Immature natural killer cell (primary cell): ENCODE measurements at places on chromosomes 13 and 19.

DNA sequence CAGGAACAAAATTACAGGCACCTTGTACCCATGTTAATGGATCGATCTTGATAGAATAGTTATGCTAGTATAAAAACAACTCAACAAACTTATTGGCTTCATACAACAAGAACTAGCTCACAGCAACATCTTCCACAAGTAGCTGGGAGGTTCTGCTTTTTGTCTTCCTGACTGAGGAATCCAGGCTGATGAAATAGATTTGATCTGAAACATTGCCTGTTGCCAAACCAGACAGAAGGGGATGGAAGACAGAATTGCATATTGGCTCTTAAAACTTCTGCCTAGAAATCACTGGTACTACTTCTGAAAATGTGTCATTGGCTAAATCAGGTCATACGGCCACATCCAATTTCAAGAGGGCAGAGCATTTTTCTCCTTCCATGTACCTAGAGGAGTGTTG is 267.3 kb downstream of the RFC3 start:
- no peak for DNase-seq

- no peak for DNase-seq
These were observed 4.3 kb downstream of the HPN start for GRCh38 chr19:35045667-35046300.

GRCh38 chr13:49641801-49642291 is 13.5 kb downstream of the ARL11 start:
- DNase-seq, result no peak

DNA sequence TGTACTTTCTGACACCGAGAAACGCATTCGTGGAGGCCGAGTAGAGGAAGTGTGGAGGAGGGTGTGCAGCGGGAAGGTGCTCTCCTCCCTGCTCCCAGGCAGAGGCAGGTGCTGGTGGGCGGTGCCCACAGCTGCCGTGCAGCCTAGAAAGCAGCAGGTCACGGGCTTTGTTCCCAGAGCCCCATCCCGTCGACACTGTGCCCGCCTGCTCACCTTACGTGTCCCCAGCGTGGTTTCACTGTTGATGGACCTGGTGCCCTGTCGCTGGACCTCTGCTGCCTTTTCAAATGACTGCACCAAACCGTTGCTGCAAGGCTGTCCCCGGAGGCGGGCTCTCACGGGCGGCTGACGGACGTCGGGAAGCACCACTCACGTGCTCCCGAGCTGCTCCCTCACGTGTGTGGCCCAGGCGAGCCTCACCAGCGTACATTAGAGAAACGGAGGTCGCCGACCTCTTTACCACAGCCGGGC is 20.8 kb downstream of the PLEKHJ1 start:
- no peak for DNase-seq

DNA sequence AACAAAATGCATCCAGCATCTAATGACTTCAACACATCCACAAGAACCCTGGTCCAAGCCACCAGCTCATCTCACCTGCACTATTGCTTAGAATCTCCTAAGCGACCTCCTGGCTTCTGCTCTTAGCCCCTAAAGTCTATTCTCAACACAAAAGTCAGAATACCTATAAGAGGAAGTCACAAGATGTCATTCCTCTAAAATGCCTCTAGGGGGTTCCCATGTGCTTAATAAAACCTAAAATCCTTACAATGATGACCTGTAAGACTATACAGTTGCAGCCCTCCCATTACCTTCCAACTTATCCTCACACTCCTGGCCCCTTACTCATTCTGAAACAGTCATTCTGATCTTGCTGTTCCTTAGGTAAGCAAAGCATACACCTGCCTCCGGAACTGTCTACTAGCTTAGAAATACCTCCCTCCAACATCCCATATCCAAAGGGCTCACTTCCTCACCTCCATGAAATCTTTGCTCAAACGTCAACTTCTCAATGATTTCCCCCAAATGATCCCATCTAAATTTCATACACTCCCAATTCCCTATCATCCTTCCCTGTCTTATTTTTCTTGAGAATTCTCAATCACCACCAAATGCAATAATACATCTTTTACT is 10.0 kb downstream of the ATP7B start:
- peak; percentile 41 for DNase-seq

DNA sequence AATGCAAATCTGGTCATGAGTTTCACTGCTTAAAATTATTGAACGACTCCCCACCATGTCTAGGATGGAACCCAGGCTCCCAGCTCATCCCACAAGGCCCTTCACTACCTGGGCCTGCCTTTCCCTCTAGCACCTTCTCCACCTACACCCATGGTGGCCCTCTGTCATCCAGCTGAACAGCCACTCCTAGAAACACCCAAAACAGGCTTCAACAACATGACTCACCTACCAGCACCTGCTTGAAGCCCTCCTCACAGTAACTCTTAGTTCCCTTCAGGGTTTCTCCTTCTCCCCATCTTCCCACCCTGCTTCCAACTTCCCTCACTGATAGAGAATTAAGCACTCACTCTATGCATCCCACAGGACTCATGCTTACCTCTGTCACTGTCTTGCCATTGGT is 6.6 kb upstream of the IGFL2 start:
- no peak for DNase-seq

- DNase-seq, result no peak
These were observed 508.8 kb upstream of the GPC6 start for GRCh38 chr13:92717857-92718256.

DNA sequence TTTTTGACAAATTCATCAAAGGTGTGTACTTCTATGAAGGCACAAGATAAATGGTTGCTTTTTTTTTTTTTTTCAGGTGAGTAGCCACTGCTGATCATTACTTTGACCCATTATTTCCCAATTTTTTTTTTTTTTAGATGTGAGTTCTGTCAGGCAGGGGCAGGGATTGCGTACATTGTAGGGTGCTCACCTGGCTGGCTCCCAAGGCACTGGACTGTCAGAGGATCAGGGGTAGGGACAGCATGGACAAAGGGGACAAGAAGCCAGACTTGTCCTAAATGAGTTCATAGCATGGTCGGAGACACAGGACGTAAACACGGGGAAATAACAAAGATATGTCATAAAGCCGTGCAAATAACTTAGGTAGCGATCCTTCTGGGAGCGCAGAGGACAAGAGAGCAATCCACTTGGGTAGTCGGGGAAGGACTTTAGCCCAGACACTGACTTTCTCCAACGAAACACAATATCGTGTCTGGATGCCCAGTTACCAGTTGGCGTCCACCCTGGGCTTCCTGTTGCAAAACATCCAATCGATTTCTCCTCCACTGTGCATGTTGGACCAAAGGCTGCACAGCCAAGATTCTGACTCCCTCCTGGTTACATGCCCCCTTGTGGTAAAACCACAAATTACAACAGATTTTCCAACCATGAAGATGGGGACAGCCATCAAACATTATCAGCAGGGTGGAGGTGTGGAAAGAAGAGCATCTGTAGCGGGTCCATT is 27.5 kb upstream of the KATNAL1 start:
- peak; percentile 44 for DNase-seq

DNA sequence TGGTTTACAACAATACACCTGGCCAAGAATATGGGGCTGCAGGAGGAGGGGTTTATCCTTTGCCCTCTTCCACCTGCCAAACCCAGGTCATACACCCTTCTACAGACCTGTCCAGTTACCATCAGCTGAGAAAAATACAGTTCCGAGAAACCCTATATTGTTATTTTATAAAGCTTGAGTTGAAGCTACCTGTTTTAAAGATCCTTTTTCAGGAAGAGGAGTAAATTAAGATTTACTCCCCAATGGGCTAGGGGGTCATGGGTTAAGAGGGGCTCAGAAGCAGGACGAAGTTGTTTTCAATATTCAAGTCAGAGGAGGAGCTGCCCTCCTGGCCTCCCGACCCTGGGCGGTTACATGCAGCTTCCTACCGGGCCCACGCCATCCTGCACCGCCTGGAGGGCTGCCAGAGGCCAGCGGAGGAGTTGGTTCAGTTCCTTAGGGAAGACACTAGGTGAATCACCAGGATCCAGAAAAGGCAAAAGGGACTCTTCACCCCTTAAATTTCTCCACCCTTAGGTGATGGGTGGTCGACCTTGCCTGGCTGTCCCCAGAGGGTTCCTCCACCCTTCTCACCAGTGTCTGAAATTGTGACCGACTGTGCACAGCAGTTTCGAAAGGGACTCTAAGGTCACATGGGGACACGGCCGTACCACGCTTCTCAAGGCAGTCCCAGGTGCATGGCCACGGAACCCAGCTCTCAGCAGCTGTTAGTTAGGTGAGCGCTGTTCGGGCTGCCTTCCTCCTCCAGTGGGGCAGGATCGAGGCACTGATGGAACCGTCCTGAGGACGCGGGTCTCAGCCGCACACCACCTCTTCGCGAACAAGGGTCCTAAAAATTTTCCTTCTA is 1.2 kb downstream of the GJB2 start:
- DNase-seq, result no peak

DNA sequence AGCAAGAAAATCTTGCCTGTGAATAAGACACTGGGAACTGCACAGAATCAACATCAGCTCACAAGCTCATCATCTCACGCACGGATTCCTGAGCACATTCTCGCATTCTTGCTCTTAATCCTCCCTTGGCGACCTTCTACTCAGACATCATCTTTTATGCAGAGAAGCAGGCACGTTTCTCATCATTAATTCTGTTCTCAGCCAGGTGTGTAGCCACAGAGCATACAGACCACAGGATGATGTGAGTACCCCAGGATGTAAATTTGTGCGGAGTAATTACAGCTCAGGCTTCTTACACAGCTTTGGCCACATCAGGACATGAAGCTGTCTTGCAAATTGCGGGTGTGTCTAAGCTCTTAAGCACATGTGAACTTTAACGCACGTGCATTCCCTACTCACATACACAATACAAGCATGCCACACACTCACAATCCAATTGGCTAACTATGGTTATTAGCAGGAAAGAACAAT is 36.5 kb upstream of the SACS start:
- no peak for DNase-seq

- DNase-seq, result peak; percentile 81
These were observed at the start of gene KANK2 for GRCh38 chr19:11197291-11198174. KANK2 (minus strand) TSS chr19:11197545; CDS start chr19:11194511, 3,034 bp downstream.

GRCh38 chr13:57763689-57764088 is 132.1 kb downstream of the PCDH17 start:
- DNase-seq, result no peak

DNA sequence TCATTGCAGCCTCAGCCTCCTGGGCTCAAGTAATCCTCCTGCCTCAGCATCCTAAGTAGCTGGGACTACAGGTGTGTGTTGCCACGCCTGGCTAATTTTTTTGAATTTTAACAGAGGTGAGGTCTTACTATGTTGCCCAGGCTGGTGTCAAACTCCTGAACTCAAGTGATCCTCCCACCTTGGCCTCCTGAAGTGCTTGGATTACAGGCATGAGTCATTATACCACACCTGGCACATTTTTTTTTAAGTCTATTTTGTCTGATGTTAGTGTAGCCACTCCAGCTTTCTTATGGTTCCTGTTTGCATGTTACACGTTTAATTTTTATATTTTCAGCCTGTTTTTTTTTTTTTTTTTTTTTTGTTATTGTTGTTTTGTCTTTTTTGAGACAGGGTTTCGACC is 24.8 kb downstream of the KDM4B start:
- DNase-seq, result no peak

DNA sequence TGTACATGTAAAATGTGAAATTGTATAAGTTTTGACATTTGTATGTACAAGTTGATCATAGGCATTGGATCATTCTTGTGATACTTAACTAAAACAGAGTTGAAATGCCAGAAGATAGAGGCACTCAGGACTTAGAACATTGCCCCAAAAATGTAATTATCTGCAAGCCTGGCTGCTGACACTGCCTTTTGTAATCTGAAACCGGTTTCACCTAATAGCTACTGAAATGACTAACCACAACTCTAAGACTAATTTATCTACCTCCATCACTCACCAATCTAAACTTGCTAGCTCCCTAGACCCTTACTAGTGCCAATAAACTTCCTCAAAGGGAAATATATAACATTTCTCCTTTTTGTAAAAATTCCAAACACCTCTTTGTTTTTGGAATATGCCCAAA is 2596.2 kb downstream of the PCDH9 start:
- no peak for DNase-seq

DNA sequence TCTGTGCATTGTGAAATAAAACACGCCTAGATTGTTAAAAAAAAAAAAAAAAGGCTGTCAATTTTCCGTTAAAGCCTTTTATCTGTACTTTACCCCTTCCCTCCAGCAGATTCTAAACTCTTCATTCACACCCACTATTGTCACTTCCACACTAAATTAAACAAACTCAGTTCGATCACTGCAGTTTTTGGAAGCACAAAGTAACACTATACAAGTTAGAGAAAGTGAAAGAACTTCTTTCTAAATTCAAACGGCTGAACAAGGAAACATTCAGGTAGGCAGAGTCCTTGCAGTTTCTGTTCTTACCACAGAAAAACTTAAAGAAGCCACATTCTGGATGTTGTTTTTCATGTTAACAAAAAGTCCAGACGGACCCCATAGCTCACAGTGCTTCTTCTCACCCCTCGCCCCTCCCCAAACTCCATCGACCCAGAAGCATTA is 27.5 kb upstream of the UBE2L5 start:
- DNase-seq, result peak; percentile 54

DNA sequence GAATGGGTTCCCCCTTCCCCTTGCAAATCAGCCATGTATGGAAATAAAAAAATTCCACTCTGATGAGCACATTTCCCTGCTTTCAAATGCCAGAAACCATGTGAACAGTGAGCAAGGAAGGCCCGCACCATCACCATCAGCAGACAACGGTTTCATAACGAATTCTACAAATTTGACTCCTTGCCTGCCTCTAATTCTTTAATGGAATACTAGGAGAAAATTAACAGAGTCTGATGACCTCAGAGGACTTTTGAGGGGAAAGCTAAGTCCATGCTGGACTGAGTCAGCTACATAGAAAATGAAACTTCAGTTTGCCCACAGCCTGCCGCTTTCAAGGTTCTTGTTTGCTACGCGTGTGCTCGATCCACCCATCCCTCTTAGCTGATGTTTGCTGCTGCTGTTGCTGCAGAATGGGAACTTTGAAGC is 46.7 kb upstream of the KL start:
- DNase-seq, result no peak

DNA sequence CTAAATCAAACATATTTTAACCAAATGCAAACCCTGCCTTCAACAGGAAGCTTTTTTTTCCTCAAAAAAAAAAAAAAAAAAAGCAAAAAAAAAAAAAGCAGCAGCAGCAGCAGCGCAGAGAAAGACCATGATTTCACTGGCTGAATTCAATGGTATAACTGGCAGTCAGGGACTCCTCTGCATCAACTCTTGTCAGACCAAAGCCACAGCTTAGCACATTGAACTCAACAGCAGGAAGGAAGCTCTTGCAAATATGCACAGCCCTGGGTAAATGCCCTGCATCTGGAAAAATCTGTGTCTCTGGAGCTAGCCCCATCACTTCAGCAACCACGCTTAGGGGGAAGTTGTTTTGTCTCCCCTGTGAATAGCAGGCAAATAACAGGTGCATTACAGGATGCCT is 17.6 kb upstream of the DHRS12 start:
- DNase-seq, result no peak

DNA sequence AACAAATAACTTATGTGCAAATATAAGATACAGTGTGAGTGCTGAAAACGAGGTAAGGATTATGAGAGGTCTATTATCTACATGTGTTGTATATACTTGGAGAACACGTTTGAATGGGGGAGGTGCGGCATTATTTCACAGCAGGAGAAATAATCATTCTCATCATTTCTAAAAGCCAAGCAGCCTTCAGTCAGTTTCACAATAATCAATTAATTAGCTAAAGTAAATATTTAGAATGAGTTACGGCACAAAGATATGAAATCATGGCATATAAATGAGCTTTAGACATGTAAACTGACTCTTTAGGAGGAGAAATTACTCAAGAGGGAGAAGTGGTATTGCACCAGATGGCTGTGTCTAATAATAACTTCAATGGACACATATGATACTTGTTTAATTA is 366.6 kb downstream of the DNAJC15 start:
- no peak for DNase-seq
